Kidney (tissue), 22 donors: ENCODE measurements at places on chromosomes 1 and 21. TPM values are rescaled to one million over a fixed set of nuclear protein-coding genes. Genes with fewer than 3 reads are reported as not detected.

DNA sequence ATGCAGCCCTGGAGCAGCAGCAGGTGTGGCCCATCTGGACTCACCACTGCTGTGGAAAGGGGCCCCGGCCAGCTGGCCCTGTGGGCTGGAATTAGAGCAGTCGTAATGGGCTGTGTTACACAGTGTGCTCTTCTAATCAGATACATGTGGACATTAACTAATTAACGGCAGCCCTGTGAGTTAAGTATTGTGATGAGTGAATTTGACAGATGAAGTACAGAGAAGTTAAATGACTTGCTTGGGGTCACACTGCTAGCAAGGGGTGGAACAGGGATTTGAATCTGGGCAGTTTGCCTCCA lies 58.6 kb downstream of the MDM4 start:
- H3K4me1 ChIP-seq: no peaks in the 10 kb centered on the region
- H3K27me3 ChIP-seq: no peaks in the 10 kb centered on the region
- no peak overlapping the region for H3K27ac ChIP-seq
- H3K36me3 ChIP-seq: no peaks in the 10 kb centered on the region
- peak; percentile 33 for DNase-seq

The DMBX1 gene
- total RNA-seq: not detected

DNA sequence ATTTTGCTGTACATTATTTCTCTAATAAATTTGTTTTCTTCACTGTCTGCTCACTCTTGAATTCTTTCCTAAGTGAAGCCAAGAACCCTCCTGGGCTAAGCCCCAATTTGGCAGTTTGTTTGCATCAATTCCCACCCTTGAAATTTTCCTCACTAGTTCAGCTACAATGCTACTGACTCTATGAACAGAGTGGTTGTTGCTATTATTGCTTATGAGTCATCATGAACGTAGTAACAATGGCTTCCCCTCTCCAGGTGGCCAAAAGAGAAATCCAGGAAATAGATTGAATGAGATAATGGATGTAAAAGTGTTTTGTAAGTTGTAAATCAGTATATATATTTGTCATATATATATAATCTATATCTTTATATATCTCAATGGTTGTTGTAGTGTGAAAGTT lies 193.0 kb downstream of the URB2 start:
- no peak overlapping the region for H3K27ac ChIP-seq
- no peaks in the 10 kb centered on the region for H3K27me3 ChIP-seq
- H3K4me3 ChIP-seq: no peak overlapping the region
- H3K4me1 ChIP-seq: no peaks in the 10 kb centered on the region

DNA sequence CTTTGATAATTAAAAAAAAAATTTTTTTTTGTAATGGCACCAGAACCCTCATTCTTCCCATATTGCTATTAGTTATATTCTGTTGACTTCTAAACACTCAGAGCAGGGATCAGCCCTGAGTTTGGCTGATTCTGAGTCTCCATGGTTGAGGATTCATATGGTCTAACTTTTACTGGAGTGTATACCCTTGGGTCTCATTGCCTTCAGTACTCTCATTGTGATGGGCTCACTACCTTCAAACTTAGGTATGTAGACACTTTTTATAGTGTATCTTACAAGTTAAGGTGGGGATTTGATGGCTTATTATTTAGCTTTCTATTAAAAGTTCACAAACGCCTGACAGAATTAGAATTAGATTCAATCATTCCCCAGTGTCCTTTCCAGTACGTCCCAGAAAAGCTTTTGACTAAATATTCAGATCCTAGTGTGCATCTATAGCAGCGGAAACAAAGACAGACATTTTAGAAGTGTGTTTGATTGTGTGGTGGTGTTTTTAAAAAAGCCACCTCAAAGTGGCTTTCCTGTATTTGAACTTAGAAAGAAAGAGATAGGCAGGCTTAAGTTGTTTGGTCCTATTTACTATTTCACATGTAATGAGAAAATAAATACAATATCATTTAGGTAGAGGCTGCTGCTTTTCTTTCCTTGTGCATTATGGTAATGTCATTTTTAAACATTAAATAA lies 1.4 kb downstream of the MACF1 start:
- no peak overlapping the region for H3K4me3 ChIP-seq
- H3K27ac ChIP-seq: peak overlapping the region; percentile 75
- H3K27me3 ChIP-seq: no peaks in the 10 kb centered on the region
- H3K4me1 ChIP-seq: peaks cover 12% of the 10 kb centered on the region
- H3K36me3 ChIP-seq: no peaks in the 10 kb centered on the region

The KLF17 gene
- not detected for total RNA-seq

- H3K27me3 ChIP-seq: no peaks in the 10 kb centered on the region
- H3K4me3 ChIP-seq: no peak overlapping the region
- no peaks in the 10 kb centered on the region for H3K36me3 ChIP-seq
- DNase-seq: no peak
- H3K27ac ChIP-seq: no peak overlapping the region
- peaks cover 4% of the 10 kb centered on the region for H3K4me1 ChIP-seq
Measured at GRCh38 chr1:40389871-40390560, 16.5 kb downstream of the SMAP2 start.

DNA sequence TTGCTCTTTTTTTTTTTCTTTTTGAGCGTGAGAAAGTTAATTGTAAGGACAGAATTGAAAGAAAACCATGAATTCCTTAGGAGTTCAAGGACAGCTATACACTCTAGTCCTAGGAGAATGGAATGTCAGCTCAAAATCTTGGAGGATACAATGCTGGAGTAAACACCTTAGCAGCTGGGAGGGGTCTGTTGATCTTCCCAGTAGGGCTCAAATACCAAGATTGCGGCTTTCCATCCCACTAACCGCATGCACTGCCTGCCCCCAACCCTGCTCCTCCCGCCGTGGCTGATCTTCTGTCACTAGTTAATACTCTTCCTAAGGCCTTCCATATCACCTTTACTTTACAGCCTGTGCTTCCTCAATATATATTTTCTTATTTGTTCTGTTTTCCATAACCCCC lies 2.6 kb upstream of the PDC start:
- no peak overlapping the region for H3K27ac ChIP-seq
- H3K4me1 ChIP-seq: no peaks in the 10 kb centered on the region
- no peaks in the 10 kb centered on the region for H3K27me3 ChIP-seq
- H3K36me3 ChIP-seq: no peaks in the 10 kb centered on the region
- no peak for DNase-seq
- no peak overlapping the region for H3K4me3 ChIP-seq

GRCh38 chr1:169931795-169932231 lies 38.1 kb upstream of the SCYL3 start:
- no peaks in the 10 kb centered on the region for H3K36me3 ChIP-seq
- no peaks in the 10 kb centered on the region for H3K27me3 ChIP-seq
- no peaks in the 10 kb centered on the region for H3K4me1 ChIP-seq

- H3K4me1 ChIP-seq: no peaks in the 10 kb centered on the region
- H3K27me3 ChIP-seq: no peaks in the 10 kb centered on the region
- H3K4me3 ChIP-seq: no peak overlapping the region
Measured at GRCh38 chr1:160874935-160875334, 10.0 kb downstream of the ITLN1 start.

DNA sequence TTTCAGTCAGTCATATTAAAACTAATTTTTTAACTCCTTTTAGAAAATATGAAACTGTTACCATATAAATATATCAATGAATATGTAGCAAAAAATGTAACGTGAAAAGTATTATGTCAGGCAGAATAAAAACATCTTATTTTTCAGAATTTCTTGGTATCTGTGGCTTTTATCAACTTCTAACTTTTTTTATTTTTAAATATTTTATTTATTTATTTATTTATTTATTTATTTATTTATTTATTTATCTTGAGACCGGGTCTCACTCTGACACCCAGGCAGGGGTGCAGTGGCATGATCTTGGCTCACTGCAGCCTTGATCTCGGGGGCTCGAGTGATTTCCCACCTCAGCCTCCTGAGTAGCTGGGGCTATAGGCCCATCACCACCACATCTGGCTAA lies 87.6 kb downstream of the C21orf91 start:
- H3K4me1 ChIP-seq: no peaks in the 10 kb centered on the region
- DNase-seq: no peak
- H3K36me3 ChIP-seq: no peaks in the 10 kb centered on the region
- no peak overlapping the region for H3K4me3 ChIP-seq
- no peaks in the 10 kb centered on the region for H3K27me3 ChIP-seq

GRCh38 chr1:107449326-107449725 lies 308.5 kb downstream of the NTNG1 start:
- H3K27me3 ChIP-seq: no peaks in the 10 kb centered on the region
- no peak overlapping the region for H3K27ac ChIP-seq
- no peaks in the 10 kb centered on the region for H3K4me1 ChIP-seq
- H3K4me3 ChIP-seq: no peak overlapping the region
- no peaks in the 10 kb centered on the region for H3K36me3 ChIP-seq

DNA sequence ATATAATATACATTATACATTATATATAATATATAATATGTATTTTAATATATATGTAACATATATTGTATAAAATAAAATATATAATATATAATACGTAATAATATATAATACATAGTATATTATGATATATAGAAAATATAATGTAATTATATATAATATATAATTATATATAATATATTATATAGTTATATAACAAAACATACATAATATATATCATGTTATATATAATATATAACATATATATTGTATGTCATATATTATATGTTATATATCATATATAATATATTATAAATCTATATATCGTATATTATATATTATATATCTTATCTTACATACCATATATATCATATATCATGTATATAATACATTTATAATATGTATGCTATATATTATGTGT lies 248.2 kb upstream of the TPTE start:
- H3K4me3 ChIP-seq: no peak overlapping the region
- no peaks in the 10 kb centered on the region for H3K36me3 ChIP-seq
- H3K4me1 ChIP-seq: no peaks in the 10 kb centered on the region
- no peak overlapping the region for H3K27ac ChIP-seq
- no peaks in the 10 kb centered on the region for H3K27me3 ChIP-seq

DNA sequence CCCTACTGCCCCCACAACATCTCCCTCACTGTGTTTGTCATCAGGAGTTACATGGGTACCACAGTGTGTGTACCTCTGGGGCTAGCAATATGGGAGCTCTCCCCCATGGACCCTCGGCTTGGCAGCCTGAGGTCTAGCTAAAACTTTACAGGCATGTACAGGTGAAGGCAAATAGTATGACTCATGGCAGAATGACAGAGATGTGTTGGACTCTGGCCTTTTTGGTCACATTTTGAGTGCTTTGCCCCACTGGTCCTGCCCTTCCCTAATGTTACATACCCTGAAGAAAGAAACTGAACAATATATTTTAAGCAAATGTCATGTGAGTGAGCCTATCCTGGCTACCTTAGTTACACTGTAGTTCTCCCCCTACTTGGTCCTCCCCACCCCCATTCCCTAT lies 124.0 kb downstream of the NGF start:
- H3K36me3 ChIP-seq: no peaks in the 10 kb centered on the region
- H3K4me1 ChIP-seq: no peaks in the 10 kb centered on the region
- H3K4me3 ChIP-seq: no peak overlapping the region
- DNase-seq: no peak
- H3K27me3 ChIP-seq: no peaks in the 10 kb centered on the region
- H3K27ac ChIP-seq: no peak overlapping the region

The CTSE gene
- 1.6 TPM for total RNA-seq

- H3K36me3 ChIP-seq: no peaks in the 10 kb centered on the region
- H3K27ac ChIP-seq: no peak overlapping the region
- H3K4me1 ChIP-seq: no peaks in the 10 kb centered on the region
- H3K4me3 ChIP-seq: no peak overlapping the region
Measured at GRCh38 chr1:210373628-210373877, 44.9 kb downstream of the HHAT start.

The VASH2 gene
- 0.57 TPM for total RNA-seq

DNA sequence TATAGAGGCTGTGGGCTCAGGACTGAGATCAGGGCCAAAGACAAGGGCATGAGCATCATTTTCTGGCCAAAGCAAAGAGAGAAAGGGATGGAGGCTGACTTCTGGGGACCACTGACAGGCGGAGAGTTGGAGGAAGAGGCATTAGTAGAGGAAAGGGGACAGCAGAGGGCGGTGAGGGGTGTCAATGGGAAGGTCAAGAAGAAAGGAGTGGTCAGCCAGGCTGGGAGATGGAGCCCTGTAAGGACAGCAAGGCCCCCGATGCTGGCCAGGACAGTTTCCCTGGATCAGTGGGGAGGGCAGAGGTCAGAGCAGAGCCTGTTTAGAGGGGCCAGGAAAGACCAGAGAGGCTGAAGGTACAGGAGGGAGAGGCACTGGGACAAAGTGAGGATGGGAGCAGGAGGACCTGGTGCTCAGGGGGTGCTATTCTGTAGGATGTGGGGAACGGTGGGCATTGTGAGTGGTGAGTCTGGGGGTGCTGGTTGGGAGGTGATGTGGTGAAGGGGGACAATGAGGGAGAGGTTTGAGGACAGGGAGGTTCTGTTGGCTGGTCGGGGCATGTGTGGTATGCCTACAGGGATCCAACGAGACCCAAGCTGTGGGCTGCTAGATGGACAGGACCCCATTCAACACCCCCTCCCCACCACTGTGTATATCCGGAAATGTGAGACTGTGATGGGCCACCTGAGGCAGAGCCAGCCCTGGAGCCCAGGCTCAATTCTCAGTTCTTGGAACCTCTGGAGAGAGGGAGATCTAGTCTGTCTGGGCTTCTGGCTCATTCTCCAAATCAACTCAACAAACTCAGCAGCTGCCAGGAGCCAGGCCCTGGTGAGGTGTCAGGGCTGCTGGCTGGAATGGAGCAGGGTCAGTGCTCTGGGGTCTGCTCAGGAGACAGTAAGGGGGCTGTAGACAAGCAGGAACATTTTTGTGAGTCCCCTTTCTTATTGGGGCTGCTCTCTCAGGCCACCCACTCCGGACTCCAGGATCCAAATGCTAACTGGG lies 1.4 kb upstream of the FAM151A start:
- H3K36me3 ChIP-seq: no peaks in the 10 kb centered on the region
- no peak overlapping the region for H3K27ac ChIP-seq
- H3K4me1 ChIP-seq: no peaks in the 10 kb centered on the region

- no peak overlapping the region for H3K27ac ChIP-seq
- H3K4me1 ChIP-seq: no peaks in the 10 kb centered on the region
- no peaks in the 10 kb centered on the region for H3K27me3 ChIP-seq
- H3K36me3 ChIP-seq: no peaks in the 10 kb centered on the region
- DNase-seq: no peak
- no peak overlapping the region for H3K4me3 ChIP-seq
Measured at GRCh38 chr1:93851327-93851712, 27.7 kb downstream of the DNTTIP2 start.

DNA sequence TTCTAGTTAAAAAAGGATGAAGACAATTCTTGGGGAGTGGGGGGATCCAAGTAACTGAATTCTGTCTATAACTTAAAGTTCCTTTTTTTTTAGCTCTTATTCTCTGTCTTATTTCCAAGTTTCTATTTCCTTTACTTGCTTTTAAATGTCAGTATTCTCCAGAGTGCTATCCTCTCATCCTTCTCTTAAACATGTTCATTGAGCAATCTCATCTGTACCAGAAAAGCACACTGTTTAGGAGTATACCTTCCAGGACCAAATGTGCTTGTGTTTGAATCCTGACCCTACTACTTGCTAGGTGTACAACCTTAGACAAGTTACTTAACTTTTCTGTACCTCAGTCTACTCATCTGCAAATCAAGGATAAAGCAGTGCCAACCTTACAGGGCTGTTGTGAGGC lies 50.1 kb downstream of the AKT3 start:
- H3K4me1 ChIP-seq: no peaks in the 10 kb centered on the region
- H3K36me3 ChIP-seq: no peaks in the 10 kb centered on the region
- no peak for DNase-seq
- H3K27ac ChIP-seq: no peak overlapping the region

- H3K27ac ChIP-seq: no peak overlapping the region
- H3K4me1 ChIP-seq: peaks cover 11% of the 10 kb centered on the region
- H3K36me3 ChIP-seq: no peaks in the 10 kb centered on the region
- H3K27me3 ChIP-seq: no peaks in the 10 kb centered on the region
- no peak overlapping the region for H3K4me3 ChIP-seq
- DNase-seq: no peak
Measured at GRCh38 chr1:34987018-34987417, 1.9 kb upstream of the TMEM35B start.
